ENCODE measurements at places on chromosomes 12 and 14. TPM values are rescaled to one million over a fixed set of nuclear protein-coding genes. Genes with fewer than 3 reads are reported as not detected.

DNA sequence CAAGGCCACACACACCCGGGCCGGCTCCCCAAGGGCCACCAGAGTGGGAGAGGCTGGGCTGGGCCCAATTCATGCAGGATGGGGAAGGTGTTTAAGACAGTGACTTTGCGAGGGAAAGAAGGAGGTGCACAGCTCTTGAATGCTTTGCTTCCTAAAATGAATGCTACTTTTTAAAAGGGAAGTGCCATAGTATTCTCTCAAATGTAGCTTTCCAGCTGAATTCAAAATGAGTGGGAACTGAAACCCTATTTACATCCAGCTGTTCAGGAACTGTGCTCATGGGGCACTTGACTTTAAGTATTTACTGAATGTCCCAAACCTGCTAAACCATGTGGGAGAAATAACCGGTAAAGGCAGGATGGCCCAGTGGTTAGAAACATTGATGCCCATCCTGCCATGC, 7.6 kb downstream of the ITPK1 start:
- DNase-seq: no peak

Gene HOXC6
- not detected for total RNA-seq

DNA sequence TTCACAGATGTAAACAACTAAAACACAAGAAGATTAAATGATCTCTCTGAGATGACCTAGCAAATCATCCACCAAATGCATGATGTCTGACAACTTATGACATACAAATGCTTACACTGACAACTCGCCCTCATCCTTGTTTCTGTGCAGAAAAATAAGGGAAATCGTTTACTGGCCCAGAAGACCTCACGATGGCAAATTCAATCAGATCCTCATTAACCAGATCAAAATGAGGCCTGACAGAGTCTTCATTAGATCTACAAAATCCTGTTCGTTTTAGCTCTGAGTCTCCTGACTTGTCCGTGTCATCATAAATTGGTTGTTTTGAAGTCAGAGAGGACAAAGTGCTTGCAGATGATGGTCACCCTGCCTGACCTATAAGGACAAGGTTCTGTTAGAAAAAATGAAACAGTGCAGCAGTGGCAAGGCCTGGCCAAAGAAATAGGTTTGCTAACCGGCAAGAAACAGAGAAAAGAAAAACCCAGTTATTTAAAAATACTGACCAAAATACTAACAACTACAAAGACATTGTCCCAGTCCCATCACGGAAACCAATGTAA, 109.5 kb downstream of the BTG1 start:
- no peak for DNase-seq

DNA sequence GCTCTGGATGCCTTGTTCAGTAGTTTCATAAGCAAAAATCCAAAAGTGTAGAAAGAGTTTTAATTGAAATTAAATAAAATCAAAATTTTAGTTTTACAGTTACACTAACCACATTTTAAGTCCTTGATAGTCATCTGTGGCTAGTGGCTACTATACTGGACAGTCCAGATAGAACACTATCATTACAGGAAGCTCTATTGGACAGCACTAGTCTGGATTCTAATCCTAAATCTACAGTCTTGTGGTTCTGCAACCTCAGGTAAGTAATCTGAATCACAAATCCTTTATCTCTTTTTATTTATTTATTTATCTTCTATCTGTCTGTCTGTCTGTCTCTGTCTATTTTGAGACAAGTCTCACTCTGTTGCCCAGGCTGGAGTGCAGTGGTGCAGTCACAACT, 18.0 kb downstream of the RAP1B start:
- no peak for DNase-seq

DNA sequence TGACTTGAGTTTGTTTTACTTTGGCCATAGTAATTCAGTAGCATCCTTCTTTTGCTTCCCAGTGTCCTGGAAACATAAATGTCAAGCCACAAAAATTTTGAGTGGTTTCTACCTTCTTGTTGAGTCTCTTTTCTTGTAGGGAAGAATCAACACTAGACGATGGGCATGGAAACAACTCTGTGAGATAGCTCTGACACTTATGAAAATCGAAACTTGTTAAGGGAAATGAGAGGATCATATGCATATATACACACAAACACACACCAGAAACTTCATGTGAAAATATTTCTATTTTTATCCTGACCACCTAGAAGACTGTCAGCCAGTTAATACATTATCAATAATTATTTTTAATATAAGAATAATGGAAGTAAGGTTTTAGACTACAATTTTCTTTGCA, 1247.3 kb upstream of the FLRT2 start:
- DNase-seq: no peak

DNA sequence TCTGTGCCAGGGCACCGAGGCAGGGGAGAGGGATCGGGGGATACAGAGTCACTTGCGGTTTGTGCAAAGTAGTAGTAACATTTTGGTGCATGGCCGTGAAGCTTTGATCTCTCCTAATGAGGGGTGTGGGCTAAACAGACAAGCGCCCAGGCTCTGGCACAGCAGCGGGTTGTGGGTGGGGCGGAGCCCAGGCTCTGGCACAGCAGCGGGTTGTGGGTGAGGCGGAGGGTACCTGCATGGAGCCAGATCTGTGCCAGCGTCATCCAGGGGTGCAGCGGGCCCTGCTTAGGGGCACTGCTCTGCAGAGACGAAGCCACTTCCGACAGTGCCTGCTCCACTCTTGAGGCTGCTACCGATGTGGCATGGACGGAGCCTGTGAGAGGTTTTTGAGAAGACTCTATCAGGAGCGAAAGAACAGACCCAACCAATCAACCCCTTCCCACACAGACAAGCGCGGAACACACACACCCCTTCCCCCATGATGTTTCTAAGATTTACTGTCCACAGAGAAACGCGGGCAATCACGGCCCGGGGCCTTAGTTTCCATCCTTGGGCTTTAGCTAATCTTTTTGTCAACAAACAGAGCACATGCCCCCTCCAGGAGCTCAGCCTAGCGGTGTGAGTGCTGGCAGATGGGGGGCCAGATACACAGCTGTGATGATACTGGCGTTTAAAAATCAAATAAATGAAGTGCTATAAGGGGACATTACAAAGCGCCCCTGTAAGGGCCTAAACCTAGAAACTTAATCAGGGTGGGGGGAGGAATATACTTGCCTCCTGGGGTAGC, 196.6 kb downstream of the CALM1 start:
- DNase-seq: no peak

- DNase-seq: no peak
Measured at GRCh38 chr14:30621354-30621939, 672 bp upstream of the SCFD1 start.

- no peak for DNase-seq
Measured at GRCh38 chr14:65986041-65986440, 500.1 kb upstream of the CCDC196 start.

DNA sequence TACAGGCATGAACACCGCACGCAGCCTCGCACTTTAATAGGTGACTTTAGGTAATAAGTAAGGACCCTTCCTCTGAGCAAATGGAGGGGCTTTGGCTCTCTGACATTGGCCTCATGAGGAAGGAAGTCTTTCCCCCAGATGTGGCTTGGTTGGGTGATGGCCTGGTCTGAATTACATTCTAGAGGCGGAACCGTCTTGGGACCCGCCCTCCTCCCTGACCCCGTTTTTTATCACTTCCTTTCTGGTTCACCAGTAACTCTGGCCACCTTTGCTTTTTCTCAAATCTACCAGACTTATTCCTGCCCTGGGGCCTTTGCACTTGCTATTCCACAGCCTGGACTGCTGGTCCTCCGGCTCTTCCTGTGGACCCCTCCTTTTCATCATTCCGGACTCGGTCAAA, 13.4 kb downstream of the ALDH2 start:
- DNase-seq: no peak

Gene AVPR1A
- 0.05 TPM for total RNA-seq

DNA sequence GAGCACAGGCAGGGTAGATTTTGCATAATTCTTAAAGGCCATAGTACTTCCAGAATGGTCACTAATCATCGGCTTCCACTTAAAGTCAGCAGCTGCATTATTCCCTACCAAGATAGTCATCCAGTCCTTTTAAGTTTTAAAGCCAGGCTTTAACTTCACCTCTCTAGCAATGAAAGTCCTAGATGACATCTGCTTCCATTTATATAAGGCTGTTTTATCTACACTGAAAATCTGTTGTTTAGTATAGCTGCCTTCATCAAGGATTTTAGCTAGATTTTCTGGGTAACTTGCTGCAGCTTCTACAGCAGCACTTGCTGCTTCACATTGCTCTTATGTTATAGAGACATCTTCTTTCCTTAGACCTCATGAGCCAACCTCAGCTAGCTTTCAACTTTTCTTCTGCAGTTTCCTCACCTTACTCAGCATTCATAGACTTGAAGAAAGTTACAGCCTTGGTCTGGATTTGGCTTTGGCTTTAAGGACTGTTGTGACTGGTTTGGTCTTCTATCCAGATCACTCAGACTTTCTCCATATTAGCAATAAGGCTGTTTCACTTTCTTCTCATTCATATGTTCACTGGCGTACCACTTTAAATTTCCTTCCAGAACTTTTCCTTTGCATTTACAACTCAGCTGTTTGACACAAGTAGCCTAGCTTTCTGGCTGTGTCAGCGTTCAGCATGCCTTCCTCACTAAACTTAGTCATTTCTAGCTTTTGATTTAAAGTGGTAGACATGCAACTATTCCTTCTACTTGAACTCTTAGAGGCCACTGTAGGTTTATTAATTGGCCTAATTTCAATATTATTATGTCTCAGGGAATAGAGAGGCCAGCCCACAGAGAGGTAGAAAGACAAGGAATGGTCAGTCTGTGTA, 209.9 kb upstream of the GARIN2 start:
- DNase-seq: no peak

GRCh38 chr12:64269161-64269560, 47.1 kb upstream of the KICS2 start:
- no peak for DNase-seq

All from astrocyte (in vitro differentiated cells and primary cell).